Left lobe of liver (tissue), 2 donors: ENCODE measurements at places on chromosomes 2 and 18. TPM values are rescaled to one million over a fixed set of nuclear protein-coding genes. Genes with fewer than 3 reads are reported as not detected.

DNA sequence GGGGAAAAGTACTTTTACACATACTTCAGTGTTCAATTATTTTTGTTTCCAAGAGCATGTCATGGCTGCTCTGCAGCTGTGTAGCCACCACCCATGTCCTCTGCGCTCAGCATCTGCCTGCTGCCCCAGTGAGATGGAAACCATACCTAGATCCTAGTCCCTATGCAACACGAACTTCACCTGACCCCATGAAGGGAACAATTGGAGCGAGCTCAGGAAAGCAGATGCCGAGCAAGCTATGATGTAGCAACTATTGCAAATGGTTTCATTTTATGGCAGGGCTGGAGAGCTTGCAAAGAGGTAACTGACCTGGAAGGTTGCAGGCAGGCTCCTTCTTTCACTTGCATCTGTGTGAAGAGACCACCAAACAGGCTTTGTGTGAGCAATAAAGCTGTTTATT lies 1.3 kb upstream of the CCDC141 start:
- no peak for DNase-seq

DNA sequence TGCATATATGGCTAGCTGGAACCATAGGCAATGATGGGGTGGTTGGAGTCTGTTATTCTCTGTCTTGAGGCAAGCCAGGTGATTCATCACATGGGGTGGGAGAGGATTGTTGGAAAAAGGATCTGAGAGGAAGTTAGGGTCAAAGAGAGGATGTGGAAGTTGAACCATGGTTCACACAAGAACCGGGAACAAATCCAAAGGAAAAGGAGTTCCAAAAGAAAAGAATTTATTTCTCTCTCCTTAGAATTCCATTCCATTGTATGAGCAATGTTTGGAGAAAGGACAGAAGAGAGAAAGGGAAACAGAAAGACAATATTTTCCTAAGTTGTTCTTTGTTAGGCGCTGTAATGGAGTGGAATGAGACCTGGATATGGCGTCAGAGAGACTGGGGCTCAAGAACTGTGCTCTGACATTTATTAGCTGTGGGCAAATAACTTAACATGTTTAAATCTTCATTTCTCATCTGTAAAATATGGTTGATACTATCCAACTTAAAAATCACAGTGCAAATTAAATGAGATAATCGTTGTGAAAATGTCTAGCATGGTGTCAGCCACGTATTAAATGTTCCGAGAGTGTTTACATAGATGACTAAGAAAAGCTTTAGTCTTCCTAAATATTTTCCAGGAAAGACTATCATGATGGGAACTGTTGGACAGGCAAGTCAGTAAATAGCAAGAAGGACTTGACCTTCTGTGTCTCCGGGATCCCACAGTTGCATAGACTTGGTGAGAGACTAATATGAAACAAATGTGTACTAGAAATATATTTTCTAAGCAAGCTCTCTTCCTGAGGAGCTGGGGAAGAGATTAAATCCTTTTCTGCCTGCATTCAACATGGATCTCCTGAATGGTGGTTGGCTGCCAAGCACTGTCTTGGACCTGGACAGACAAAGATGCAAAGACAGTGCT lies 71.4 kb downstream of the TRIB2 start:
- no peak for DNase-seq

DNA sequence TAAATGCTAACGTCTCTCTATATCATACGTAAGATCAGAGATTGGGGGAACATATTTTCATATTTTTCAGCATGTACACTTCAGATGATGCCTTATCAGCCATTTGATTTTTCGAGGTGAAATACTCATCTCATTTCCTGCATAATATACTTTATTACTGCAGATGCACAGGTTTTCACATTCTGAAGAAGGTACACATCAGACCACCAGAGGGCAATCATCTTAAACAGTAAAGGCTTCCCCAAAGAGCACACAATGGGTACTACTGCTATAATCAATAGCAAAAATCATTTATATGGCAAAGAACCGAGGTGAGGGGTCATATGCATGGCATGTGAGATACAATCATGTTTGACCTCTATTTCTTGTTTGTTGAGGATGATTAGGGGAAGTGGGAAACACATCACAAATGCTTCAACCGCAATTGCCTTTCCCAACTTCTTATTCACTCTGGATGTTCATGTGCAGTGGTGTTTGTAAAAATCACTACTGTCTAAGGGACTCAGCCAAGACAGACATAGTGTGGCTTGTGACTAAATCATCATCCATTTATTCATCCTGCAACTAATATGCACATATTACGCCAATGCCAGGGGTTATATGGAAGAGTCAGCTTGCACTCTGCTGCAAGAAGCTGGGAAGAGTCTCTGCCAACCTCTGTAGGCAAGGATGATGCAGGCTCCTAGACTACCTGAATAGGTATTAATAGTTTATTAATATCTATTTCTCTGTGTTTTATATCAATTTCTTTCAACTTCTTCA lies 118.7 kb downstream of the EPB41L3 start:
- DNase-seq: no peak

DNA sequence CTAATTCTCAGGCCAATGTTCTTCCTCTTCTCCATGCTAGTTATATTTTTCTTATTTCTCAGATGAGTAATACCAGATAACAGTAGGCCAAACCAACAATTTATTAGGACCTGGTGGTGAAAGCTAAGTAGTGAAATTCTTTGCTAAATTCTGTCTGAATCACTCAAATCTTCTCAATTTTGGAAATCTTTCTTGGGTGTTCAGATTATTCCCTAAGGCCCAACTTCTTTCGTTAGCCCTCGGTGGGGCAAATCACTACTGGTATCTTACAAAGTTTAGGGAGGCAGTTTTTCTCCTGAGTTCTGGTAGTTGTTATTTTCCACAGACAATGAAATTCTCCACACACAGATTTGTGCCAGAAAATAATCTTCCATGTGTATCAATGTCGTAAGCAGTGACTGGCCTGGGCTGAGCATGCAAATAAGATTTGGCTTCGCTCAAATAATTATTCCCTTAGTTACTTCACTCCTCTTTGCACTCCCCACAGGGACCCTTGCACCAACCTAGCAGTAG lies 443.5 kb upstream of the SLC14A2 start:
- no peak for DNase-seq

- no peak for DNase-seq
Measured at GRCh38 chr2:238642973-238643372, 204.9 kb upstream of the TWIST2 start.

- DNase-seq: no peak
Measured at GRCh38 chr18:47557160-47557559, 305.7 kb upstream of the SKOR2 start.

DNA sequence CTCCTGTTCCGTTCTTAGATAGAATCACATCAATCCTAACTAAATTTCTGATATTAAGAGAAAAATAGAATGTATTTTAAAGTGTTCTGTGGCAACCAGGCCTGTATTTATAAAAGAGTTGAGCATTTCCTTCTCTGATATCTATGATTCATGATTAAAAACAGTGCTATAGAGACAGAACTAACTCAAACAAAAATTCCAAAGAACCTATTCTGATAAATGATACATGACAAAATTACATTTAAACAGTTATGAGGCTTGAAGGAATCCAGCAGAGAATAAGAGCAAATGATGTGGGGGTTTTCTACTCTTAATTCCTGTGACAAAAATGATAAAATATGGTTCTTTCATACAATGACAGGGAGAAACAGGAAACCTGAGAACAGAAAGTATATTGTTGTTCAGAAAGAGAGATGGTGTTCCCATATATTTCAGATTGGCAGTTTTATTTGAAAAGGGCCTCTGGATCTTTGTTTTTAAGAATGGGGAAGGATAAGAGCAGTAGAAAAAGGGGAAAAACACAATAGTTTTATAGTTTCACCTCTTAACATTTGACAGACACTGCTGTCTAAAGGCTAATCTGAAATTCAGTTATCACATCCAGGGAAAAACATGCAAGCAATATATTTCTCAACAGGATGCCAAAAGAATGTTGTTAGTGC lies 944.3 kb downstream of the LRP1B start:
- no peak for DNase-seq

DNA sequence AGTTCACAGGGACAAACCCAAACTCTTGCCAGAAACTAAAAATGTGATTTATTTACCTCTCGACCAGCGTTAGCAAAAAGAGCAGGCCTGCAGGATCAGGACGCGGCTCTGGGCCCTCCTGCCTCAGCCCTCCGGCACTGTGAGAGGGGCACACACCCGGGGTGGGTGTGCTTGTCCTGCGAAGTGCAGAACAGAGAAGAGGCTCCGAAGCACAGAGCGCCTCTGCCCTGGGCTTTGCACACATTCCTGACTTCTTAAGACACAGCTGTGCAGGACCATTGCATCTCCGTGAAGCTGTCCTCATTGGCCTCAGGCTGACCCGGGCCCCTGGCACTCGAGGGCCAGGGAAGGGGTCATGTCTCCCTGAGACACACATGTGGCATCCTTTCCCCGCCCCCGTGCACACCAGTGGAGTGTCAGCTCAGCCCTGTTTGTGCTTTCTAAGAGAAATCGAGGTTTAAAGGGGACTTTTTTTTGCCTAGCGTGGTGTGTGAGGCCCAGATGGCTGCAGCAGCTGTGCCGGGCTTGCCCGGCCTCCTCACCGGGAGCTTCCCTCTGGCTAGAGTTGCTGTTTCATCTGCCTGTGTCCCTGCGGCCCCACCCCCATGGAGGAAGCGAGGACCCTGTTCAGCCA lies 9.9 kb upstream of the NFATC1 start:
- peak; percentile 34 for DNase-seq

GRCh38 chr18:55385770-55386169 lies 202.2 kb downstream of the TCF4 start:
- no peak for DNase-seq

GRCh38 chr2:134718023-134718816 lies 580 bp downstream of the TMEM163 start:
- no peak for DNase-seq

DNA sequence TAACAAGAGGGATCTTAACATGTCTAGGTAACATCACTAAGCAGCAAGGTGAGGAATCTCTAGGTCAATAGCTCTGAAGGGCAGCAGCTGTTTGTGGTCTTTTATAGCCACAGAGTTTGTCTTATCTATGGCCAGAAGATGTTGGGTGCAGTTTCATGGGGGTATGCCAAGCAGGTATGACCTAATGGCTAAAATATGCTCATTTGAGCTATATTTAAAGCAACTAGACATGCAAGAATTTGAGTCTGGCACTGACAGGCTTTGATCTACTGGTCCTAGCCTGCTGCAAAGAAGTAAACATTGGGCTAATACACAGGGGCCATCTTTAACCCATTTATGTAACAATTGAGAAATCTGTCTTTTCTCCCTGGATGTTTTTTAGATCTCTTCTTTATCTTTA lies 13.9 kb upstream of the UGP2 start:
- no peak for DNase-seq

DNA sequence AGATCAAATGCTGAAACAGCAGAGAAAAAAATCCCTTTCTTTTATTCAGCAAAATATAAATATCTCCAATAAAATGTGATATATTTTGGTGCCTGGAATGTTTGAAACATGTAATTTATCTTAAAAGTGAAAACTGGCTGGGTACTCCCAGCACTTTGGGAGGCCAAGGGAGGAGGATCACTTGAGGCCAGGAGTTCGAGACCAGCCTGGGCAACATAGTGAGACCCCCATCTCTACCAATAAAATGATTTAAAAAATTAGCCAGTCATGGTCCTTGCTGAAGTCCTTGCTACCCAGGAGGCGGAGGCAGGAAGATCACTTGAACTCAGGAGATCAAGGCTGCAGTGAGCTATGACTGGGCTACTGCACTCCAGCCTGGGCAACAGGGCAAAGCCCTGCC lies 8.6 kb downstream of the SH3YL1 start:
- no peak for DNase-seq

DNA sequence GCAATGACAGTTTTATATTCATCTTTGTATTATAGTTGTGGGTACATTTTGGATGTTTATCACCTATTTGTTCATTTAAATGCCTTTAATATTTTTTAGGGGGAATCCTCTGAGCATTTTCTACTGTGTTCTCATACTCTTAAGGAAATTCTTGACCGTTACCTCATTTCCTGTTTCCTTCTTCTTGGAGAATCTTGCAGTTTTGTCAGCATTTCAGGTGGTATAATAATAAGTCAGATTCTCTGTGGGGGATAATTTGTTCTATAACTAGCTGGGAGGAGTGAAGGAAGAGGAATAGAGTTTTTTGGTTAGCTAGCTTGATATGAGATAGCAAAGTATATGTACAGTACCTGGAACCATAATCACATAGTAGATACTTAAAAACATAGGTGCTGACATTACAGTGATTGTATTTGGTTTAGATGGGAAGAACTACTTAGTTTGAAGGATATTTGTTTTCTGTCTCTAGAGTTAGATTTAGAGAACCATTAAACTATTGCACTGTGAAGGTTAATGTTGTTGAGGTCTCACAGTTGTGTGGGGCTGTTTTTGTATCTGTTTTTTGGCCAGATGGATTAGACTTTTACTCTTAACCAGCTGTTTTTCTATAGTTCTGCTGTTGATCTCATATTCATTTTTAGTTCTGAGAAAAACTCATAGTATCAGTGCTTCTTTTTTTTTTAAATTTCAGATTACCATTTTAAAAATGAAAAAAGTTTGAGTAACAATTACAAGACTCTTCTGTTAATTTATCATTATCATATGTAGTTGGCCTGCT lies 14.2 kb downstream of the MTX2 start:
- no peak for DNase-seq

DNA sequence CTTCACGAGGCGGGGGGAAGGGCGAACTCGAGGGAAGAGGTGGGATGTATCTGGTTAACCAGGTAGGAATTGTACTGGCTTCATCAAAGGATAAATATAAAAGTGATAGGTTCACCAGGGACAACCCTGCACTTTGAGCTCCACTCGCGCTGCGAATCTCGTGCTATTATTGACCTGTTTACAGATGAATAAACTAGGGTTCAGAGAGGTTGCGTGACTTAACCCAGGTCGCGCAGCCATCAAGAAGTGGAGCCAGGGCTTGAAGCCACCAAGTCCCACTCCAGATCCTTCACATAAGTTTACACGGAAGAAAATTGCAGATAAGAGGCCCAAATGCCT lies 1.4 kb upstream of the CYP1B1 start:
- DNase-seq: peak; percentile 89

DNA sequence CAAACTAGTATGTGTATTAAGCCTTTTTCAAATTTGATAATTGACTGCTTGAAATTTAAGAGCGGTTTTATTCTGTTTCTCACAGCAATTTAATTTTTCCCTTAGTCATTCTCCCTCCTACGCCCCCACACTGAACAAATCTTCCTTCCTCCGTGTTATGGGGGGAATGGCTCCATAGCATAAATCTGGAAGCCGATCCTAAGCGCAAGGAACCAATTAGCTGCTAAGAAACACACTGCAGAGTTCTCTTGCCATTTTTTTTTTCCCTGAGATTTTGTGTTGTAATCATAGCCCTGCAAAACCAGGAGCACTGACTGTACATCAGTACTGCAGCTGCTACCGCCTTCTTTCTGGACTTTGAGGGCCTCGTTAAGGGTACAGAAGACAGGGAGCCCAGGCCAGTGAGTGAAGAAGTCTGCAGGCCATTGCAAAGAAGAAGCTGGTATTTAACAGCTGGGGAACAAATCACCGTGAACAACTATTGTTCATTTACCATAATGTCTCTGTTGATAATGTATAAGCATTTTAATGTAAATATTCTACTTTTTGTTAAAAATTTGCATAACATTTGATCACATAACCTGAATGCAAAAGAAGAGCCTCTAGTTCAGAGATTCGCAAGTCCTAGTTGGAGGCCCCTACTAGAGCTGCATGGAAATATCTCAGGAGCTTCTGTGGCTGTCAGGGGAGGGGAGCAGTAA lies 264.0 kb downstream of the LRATD1 start:
- no peak for DNase-seq

Gene TMEFF2
- not detected for total RNA-seq

Gene TEX51
- not detected for total RNA-seq

Gene SP140
- total RNA-seq: 1.2 TPM

Gene TWIST2
- total RNA-seq: not detected
